ENCODE measurements at places on chromosomes 6 and 20. TPM values are rescaled to one million over a fixed set of nuclear protein-coding genes. Genes with fewer than 3 reads are reported as not detected.
A peak's percentile ranks its signal among the peaks of the same experiment; 100 is the strongest.

DNA sequence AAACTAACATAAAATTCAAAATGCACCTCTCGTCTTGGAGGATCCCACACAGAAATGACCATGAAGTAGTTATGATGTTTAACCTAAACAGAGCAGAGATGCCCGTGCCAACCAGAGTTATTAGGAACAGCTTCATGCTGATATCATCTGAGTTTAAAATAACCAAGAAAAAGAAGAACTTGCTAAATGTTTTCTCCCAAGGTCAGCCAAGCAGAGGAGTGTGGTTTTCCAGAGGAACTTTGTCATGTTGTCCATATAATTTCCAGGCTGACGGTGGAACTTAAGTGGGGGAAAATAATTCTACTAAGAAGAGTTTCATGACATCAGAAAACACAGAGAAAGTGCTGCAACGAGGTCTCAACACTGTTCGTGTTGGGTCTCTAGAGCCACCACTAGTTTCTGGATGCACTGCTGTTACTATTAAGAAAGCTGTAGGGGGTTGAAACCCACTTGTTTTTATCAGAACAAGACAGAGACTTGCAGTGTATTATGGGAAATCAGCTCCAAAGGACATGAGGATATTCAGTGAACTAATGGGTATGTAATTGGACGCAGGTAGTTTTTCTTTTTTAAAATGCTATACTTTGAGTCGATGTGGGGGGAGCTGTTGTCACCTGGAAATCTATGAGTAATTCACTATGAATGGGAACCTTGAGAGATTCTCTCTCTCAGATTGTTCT lies 5.2 kb downstream of the AGPAT4 start:
- DNase-seq: no peak

DNA sequence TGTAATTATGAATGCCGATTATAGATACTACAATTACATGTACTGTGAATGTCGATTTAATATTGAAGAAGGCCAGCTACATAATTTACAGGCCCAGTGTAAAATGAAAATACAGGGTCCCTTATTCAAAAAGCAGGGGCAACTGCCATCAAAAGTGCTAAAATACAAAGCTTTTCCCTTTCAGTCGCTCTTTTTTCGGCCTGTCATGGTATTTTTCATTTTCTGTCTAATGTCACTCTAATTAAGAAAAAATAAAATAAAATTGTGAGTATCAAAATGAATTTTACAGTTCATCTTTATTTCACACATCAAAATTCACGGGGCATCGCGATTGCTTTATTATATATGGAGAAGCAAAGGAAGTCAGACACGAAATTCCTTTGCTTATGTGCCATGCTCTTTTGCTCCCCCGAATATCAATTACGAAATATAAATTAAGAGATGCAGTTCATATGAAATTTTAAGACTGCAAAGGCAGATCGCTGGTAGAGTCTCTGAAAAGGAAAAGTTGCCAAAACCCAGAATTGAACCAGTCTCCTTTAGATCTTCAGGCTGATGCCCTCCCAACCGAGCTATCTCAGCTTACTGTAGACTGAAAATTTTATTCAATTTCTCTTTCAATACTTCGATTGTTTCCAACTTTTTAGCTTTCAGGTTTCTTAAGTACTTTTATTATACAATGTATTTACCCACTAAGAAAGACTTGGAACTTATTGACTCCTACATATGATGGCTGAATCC lies 197.0 kb downstream of the TRIM27 start:
- DNase-seq: no peak

GRCh38 chr6:19757036-19757435 lies 80.1 kb upstream of the ID4 start:
- DNase-seq: peak; percentile 69

The SMPD2 gene
- total RNA-seq: 7.9 TPM

- peak; percentile 30 for DNase-seq
Observed at GRCh38 chr6:34834789-34835518, 43.1 kb downstream of the BLTP3A start.

DNA sequence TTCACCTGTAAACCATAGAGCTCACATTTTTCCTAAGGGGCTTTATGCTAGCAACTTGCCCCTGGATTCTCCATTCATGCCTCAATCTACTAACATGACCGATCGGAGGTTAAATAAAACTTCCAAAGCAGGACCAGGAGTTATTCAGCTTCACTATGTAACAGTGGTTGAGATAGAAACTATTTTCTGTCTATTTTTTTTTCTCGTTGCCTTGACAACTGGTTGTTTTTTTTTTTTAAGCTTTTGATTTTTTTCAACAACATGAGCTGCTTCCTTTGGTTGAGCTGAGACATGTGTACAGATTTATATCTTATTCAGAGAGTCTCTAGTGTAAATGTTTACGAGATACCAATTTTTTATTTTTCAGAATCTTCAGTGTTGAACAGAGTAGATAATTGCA lies 85.7 kb downstream of the SHLD1 start:
- DNase-seq: peak; percentile 67
